ENCODE measurements at places on chromosomes 5 and 9.
A peak's percentile ranks its signal among the peaks of the same experiment; 100 is the strongest.

GRCh38 chr5:116441223-116441622 lies 133.4 kb downstream of the SEMA6A start:
- DNase-seq = no peak

DNA sequence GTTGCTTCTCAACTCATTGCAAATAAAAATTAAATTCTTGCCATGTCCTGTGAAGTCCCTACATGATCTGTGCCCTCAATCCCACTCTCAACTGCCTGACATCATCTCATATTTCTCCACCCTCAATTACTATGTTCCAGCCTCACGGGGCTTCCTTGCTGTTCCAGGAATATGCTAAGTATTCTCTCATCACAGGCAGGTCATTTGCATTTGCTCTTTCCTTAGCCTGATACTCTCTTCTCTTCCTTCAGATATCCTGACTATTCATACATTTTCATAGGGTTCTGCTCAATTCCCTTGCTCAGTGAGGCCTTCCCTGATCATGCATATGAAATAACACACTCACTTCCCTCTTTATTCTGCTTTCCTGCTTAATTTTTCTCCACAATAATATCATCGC lies 135.1 kb upstream of the DAB2 start:
- no peak for DNase-seq

DNA sequence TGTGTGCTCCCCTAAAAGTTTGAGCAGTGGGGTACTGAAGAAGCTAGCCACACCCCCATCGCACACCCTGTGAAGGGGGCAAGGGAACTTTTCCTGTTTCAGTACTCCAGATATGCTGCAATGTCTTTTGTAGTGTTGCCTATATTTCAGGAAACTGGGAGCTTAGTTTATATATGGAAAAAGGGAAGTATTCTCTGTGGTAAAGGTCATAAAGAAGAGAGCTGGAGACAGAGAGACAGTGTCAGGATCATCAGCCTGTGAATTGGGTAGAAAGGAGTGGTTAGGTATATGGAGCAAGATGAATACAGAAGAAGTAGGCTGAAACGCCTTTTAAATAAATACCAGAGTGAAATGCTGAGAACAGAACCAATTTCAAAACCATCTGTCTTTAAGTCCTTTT lies 82.2 kb upstream of the C9orf72 start:
- no peak for DNase-seq

- DNase-seq = no peak
Measured at GRCh38 chr5:148585988-148586387, 68.3 kb downstream of the HTR4 start.

DNA sequence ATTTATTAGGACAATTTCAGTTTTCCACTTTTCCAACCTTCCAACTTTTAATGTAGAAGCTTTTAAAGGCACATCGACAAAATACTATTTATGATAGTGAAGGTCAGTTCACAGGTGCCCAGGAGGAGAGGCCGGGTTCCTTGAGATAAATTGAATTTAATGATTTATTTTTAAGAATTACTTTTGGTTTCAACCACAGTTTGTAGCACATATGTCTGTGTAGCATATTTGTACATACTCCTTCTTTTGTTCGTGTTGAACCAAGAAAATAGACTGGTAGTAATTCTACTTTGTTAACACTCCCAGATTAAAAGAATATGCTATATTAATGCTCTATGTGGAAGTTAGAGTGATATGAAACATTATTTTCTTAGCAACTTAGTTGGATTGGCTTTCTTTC lies 46.7 kb downstream of the NTRK2 start:
- no peak for DNase-seq

- DNase-seq = no peak
Measured at GRCh38 chr5:97726106-97726505, 543.1 kb upstream of the RIOK2 start.

GRCh38 chr5:180802325-180803180 lies at the start of gene MGAT1:
Gene MGAT1 (minus strand): TSS chr5:180802806. CDS start chr5:180792971, 9,835 bp downstream.
- peak; percentile 52 for DNase-seq

DNA sequence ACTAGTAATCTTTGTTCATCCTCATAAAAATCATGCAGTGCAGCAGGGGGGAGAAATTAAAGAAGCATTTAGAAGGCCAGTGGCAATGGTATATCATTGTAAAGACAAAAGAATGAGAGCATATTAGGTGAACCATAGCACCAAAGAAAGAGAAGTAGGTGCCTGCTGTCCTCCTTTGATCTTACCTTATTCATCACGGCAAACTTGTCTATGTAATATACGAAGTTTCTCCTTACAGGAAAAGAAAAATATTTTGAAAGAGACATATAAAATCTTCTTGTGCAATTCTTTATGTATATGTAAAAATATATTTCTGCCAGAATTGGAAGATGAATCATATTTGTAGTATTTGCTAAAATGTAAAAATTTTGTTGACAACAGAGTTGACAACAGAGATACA lies 411.3 kb upstream of the ARRDC3 start:
- no peak for DNase-seq

DNA sequence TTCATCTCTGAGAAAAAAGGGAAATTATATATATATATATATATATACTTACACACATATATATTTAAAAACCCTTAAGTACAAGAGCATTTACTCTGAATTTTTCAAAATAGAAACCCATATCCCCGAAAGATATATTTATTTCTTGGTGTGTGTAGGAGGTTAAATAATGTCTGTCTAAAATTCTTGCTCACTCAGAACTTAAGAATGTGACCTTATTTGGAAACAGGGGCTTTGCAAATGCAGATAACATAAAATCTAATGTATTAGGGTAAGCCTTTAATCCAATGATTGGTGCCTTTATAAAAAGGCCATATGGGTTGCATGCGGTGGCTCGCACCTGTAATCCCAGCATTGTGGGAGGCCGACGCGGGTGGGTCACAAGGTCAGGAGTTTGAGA lies 517.3 kb upstream of the TLE4 start:
- DNase-seq = no peak

- no peak for DNase-seq
Measured at GRCh38 chr9:39108145-39108544, 179.8 kb downstream of the CNTNAP3 start.

GRCh38 chr9:131714821-131715220 lies 25.1 kb downstream of the RAPGEF1 start:
- no peak for DNase-seq

- peak; percentile 83 for DNase-seq
Measured at GRCh38 chr9:32395510-32396216, 11.2 kb downstream of the ACO1 start.

DNA sequence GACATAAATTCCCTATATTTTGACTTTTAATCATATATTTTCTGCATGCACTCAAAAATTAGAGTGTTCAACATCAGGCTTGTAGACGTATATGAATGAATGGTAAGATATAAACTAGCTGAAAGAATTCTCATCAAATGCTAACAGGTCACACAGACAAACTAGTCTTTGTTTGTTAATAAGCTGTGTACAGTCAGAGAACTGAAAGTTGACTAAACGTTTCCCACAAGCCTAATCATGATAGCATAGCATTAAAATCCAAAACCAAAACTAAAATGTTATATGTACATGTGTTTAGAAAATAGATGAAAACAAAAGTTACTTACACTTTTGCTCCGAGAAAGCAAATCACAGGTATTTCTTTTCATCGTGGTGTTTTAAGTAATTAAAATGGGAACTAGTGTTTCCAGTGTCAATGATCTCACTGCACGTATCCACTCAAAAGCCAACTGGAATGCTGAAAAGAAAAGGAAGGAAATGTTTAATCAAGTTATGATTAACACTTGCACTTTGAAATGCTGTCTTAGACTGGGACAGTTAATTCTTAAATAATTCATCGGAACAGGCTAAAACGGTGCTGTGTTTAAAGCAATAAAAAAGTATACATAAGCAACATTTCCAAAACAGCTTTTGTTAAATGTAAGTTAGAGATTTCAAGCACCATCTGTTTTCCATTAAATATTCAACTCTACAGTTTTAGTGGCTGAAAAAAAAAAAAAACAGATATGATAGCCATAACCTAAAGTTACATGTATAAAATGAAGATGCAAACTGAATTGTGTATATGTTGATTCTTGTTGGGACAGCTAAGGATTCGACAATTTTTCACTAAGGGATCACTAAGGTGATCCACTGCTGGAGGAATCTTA lies 291.9 kb upstream of the PDE4D start:
- no peak for DNase-seq

DNA sequence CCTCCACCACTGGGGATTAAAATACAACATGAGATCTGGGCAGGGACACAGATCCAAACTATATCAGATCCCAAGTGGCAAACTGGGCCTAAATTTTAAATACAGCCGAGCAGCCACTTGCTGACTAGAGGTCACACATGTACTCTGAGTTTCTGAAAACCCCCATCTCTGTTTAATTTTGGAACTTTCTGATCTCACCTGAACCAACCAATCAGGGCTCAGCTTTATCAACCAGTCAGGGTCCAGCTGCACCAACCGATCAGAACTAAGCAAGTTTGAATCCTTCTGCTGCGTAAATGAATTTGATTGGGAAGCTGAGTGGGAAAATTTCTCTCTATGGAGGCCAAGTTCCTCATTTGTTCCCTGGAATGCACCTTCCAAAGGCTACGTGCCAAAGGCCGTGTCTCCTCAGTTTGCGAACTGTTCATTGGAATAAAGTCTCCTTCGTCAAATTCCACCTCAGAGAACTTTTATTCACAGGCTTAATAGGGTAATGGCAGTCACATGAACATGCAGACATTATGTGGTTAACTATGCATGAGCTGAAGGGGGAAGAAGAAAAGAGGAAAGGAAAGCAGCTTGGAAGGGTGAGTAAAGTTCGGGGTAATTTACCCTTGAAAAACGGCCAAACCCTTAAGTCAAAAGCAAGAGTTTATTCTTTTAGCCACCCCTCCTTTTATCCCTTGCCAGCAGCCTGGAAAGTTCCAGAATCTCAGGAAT lies 3.7 kb downstream of the CD180 start:
- DNase-seq = no peak

GRCh38 chr5:133373121-133373870 lies 239.0 kb downstream of the FSTL4 start:
- no peak for DNase-seq

GRCh38 chr9:93823245-93824072 lies 131.7 kb downstream of the BARX1 start:
- no peak for DNase-seq

GRCh38 chr5:23139338-23140171 lies 286.4 kb upstream of the CDH12 start:
- no peak for DNase-seq

DNA sequence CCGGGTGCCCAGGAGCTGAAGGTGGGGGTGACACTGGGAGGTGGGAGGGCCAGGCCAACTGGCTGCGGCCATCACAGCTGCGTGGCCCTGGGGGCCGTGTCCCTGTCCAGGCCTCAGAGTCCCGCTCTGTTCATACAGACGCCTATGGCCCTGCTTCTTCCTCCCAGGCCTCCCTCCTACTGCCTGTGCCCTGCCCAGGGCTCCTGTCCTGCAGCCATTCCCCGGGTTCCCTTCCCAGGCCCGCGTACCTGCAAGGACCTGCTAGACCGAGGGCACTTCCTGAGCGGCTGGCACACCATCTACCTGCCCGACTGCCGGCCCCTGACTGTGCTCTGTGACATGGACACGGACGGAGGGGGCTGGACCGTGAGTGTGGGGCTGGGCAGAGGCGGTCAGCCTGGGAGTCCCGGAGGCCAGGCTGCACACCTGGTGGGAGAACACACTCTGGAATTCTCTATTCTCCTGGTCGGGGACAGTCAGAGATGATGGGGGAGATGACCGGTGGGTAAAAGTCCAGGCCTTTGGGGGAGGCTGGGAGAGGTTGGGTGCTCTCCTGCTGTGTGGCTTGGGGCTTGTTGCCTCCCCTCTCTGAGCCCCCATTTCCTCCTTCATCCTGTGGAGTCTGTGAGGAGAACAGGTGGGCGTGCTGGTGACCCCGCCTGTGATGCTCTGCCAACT lies 4.5 kb downstream of the FCN2 start:
- DNase-seq = no peak

GRCh38 chr9:88087906-88088305 lies 50.4 kb downstream of the SPATA31C2 start:
- DNase-seq = no peak

- peak; percentile 54 for DNase-seq
Measured at GRCh38 chr5:74556631-74557595, 83.6 kb downstream of the ENC1 start.

DNA sequence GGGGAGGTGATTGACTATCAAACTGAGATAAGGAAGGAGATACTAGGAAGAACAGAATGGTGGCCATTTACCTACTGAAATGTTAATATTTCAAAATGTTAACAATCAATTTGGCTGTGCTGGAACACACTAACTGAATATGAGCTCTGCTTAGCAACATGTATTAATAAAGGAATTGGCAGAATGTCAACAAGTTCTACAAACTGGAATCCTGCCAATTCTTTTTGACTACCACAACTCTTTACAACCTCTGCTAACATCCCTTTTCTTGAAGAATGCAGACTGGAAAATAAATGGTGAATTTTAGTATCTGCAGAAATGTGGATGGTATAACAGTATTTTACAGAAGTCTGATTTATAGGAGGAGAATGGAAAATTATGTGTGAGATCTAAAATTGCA lies 446.4 kb downstream of the ISL1 start:
- no peak for DNase-seq

DNA sequence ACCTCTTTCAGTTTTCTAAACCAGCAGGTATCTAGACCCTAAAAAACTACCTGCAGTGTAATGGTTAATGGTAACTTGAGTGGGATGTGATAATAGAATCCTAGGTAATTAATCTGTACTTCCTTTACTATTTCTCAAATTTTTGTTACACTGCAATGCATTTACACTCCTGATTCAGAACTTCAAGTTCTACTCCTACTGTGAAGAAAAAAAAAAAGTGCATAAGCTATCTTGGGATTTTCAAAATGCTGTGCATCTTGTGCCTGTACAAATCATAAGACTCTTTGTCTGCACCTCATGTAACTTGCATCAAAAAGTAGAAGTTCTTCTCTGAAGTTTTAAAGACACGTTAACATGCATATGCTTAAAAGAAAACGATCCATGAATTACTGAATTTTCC lies 554.1 kb downstream of the CETN3 start:
- DNase-seq = no peak

DNA sequence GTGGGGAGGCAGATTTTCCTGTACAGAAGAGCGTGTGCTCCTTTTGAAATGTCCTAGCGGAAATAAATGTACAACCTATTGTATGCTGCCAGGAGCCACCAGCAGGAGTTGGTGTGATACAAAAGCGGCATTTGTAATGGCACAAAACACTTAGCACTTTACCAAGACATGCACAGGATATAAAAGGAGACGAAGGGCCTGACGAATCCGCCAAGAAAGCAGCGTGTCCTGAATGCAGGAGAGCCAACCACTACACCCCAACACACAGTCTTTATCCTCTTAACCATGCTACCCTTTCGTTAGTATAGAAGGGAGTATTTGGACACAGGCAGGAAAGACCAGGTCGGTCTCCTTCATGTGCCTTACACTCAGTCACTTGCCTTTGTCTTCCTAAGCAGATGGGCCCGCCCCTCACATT lies 218.1 kb downstream of the TRIM32 start:
- no peak for DNase-seq

- no peak for DNase-seq
Measured at GRCh38 chr9:98318834-98319478, 63.5 kb upstream of the TBC1D2 start.
